ENCODE measurements at places on chromosomes 6 and 20.

DNA sequence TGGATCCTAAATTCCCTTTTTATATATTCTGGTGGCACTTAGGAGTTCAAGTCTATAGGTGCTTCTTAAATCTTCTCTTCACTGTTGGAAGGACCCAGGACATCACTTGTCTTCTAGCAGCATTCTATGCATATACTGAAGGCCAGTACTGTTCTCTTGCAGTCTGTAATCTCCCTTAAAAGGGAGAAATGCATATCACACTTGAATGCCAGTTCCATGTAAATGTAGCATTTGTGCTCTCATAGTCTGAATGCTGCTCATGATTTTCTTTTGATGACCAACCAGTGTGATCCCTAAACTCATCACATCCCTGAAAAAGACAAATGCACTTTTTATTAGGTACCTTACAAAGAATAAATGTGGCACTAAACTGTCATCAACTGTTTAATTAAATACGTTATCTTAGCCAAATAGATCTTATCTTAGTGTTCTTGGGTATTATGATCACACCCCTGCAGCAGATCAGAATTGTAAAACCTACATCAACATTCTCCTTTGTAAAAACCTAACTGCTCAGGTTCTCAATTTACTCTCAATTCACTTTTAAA lies 176.1 kb downstream of the EPHA7 start:
- DNase-seq, result no peak

- no peak for DNase-seq
Observed at GRCh38 chr6:117544716-117545115, 57.6 kb downstream of the GOPC start.

DNA sequence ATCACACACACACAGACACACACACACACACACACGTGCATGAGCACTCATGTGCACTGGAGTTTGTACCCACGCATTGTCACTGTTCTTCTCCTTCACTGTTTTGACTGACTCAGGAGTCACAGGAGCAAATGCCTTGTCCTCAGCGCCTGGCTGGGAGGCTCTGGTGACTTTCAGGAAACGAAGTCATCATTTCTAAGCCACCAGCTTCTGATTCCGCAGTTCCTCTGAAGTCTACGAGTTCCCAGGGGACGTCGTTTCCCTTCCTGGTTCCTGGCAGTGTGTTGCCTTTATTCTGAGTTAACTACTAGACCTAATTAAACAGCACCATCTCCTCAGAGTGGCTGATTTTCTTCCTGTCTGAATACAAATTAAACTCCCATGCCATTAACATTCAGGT lies 82.2 kb upstream of the PMEPA1 start:
- DNase-seq, result no peak

GRCh38 chr20:25025986-25026605 lies 31.8 kb downstream of the ACSS1 start:
- DNase-seq, result no peak

GRCh38 chr6:40353967-40354452 lies 233.2 kb downstream of the LRFN2 start:
- DNase-seq, result no peak

DNA sequence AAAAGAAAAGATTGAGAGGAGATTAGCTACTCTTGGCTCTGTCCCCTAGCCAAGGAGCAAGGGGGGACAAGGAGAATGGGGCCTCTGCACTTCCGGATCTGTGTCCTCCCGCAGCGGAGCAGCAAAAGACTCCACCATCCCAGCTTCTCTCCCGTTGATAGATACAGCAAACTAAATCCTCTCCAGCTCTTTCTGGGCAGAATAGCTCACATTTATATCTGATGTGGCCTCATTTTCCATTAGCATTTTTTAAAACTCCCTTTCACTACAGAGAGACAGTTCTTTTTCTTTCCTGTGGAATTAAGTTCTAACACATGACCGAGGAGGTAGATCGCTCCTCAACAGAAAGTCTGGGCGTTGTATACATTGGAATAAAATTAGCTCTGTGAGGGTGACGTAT lies 260.9 kb upstream of the SOX4 start:
- DNase-seq, result no peak

DNA sequence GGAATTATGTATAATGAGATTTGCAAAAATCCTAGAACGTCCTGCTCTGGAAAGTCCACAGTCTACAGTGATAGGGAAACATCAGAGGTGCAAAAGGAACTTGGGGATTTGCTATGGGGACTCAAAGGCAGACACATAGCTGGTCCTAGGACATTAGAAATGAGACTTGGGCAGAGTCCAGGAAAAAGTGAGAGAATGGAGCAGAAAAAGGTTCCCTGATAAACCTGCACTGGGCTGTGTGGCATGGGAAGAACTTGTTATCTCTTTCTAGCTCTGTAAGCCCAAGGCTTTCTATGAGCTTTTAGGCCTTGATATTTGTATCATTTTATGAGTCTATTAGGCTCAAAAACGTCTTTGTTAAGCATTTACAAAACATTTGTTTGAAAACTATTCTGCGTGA lies 15.2 kb downstream of the PRND start:
- no peak for DNase-seq

GRCh38 chr6:45619211-45619760 lies 241.6 kb upstream of the SUPT3H start:
- no peak for DNase-seq

- DNase-seq, result no peak
Observed at GRCh38 chr6:36127462-36128016, 2.8 kb upstream of the MAPK13 start.

DNA sequence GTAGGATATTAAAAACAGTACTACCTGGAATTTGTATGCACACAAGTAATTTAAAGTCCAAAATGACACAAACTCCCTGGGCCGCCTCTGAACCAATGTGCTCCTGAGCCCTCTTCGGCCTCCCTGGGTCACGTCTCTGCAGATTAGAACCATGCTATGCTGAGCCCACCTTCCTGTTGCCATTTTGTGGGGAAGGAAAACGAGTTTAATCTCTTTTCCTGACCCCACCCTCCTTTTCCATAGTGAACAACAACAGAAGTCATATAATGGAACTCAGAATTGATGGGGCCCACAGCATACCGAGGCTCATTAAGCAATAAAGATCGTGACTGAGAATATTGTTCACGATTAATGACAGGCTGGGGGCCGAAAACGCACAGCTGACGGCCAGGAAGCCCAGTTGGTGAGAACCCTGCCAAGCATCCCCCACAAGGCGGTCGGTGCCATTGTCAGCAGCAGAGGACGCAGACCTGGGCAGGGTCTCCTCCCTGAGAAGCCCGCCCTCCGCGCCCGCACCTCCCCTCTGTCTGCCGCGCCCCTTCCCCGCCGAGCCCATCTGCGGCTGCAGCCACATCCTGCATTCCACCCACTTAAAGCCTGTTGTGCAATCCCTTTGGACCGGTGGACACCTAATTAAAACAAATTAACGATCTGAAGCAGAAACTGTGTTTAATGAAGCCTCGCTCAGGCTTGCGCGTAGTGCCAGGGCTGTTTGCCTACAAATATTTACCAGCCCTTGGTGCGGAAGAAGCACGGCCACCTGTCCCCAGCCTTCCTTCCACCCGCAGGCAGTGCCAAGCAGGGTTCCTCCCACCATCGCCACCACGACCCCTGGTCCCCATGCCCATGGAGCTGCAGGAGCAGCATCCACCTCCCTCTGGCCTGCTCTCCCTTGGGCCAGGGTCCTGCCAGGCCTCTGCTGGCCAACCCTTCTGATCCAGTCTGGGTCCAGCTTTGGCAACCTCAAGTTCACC lies 68.1 kb downstream of the DLL1 start:
- no peak for DNase-seq

DNA sequence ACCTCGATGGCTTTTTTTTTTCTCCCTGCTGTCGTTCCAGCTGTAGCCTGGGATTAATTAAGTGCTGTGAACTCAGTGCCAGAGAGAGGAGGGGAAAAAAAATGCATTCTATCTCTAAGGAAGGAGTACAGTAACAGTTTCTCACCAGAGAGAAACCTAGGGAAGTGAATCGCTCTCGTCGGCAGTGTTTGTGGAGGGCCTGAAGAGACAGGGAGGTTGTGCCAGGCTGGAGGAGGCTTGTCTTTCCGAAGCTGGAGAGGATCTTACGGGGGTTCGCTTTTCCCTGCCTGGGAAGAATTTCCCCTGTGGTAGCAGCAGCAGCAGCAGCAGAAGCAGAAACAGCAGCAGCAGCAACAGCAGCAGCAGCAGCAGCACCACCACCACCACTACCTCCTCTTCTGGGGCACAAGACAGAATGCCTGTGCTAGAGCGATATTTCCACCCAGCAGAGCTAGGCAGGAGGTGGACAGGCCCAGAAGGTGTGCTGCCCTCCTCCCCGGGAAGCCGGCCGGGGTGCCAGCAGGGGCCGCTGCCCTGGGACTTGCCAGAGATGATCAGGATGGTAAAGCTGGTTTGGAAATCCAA lies 186.5 kb downstream of the PDE7B start:
- DNase-seq, result no peak

DNA sequence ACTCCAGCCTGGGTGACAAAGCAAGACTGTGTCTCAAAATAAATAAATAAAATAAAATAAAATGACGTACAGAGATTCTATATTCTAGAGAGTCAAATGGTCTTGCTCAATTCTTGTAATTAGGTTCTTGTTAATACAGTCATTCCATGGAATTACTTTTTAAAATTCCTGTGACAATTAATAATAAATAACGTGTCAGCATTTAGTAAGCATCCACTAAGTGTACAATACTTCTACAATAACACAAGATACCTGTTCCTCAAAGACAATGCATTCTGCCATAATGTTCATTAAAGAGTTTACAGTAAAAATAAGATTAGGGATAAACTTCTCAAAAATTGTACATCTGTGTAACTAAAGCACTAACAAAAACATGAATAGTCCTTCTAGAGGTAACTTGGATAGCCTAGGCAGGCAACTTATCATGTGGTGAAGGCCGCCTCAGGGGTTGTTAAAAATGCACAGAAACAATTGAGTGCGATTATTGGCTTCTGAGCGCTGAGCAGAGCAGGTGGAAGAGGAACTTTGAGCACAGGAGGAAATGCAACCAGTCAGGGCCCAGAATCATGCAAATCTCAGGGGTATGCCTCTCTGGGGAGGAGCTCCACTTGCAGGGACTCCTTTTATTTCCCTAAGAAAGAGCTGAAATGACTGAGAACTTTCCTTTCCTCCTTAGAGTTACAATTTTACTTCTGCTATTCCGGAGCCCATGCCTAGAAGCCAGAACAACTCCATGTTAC lies 37.1 kb downstream of the QRSL1 start:
- DNase-seq, result no peak

- DNase-seq, result no peak
Observed at GRCh38 chr6:155115893-155116570, 120.9 kb downstream of the TIAM2 start.

DNA sequence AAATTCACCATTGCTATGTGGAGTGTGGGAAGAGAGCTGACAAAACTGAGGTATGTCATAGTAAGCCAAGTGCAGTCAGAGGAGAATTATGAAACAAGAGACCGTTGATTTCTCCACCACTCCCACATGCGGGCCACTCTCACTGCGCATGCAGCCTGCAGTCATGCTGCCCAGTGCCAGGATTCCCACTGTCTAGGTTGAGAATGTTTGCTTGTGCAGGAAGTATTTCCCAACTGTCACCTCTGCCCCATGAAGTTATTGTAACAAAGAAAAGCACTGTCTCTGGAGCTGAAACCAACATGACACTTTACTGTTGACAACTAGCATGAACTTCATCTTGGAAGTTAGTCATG lies 18.7 kb upstream of the SFT2D1 start:
- no peak for DNase-seq

- DNase-seq, result no peak
Observed at GRCh38 chr6:81487489-81487888, 265.0 kb downstream of the TENT5A start.

DNA sequence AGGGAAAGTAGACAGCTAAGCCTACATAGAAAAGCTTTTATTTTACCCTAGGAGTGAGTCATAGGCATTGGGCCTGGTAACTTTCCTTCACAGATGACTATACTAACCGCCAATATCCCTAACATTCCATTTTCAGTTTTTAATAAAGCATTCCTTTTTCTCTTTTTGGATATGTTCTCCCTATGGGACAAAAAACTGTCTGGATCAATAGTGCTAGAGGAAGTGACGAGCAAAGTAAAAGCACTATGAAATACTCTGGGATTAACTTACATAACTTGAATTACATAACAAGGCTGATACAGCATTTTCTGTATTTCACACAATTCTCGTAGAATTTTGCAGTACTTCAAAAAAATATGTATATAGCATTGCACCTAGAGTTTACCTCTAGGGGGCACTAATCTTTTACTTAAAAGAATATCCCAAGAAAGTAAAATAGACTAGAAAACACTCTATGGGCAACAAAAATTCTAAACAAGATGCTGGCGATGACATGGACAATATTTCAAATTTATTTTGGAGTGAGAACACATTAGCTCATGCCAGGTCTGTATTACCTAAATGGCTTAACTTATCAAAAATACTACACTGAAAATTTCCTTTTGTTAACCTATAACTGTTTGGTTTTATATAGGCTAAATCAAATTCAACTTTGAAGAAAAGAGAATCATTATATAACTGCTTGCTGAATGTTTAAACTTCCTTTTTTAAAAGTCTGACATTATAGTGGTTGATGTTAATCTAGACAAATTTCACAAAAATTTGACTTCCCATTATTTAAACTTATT lies 66.3 kb upstream of the DST start:
- peak; percentile 8 for DNase-seq

DNA sequence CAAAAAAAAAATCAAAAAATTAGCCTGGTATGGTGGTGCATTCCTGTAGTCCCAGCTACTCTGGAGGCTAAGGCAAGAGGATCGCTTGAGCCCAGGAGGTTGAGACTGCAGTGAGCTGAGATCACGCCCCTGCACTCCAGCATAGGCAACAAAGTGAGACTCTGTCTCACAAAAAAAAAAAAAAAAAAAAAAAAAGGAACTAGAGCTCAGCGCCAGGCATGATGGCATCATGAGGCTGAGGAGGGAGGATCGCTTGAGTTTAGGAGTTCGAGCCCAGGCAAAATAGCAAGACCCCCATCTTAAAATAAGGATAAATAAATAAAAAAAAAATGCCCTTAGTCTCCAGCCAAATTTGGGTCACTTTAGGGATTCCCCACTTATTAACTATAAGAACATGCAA lies 40.4 kb upstream of the PIM1 start:
- DNase-seq, result no peak

- DNase-seq, result no peak
Observed at GRCh38 chr6:36464233-36464632, 21.4 kb downstream of the KCTD20 start.

- DNase-seq, result no peak
Observed at GRCh38 chr20:42875581-42875980, 314.1 kb downstream of the PTPRT start.

- DNase-seq, result no peak
Observed at GRCh38 chr6:67966830-67967229, 668.3 kb upstream of the ADGRB3 start.
